Thoracic aorta (tissue), 2 donors: ENCODE measurements at places on chromosomes 12 and 14. TPM values are rescaled to one million over a fixed set of nuclear protein-coding genes. Genes with fewer than 3 reads are reported as not detected.

Gene IL22
- not detected for total RNA-seq

Gene TMEM119
- 4.1 TPM for total RNA-seq

Gene CEBPE
- not detected for total RNA-seq

- no peaks in the 10 kb centered on the region for H3K36me3 ChIP-seq
- H3K4me3 ChIP-seq, result no peak overlapping the region
- no peak for DNase-seq
- H3K27ac ChIP-seq, result no peak overlapping the region
- H3K4me1 ChIP-seq, result no peaks in the 10 kb centered on the region
These were observed 7.9 kb downstream of the TRIM9 start for GRCh38 chr14:51087031-51087441.

Gene THAP2
- 5.9 TPM for total RNA-seq

Gene C2CD5
- 60.0 TPM for total RNA-seq

Gene PTPN6
- total RNA-seq, result 24.0 TPM
